ENCODE measurements at places on chromosomes 16 and 17. TPM values are rescaled to one million over a fixed set of nuclear protein-coding genes. Genes with fewer than 3 reads are reported as not detected.

The ADAP2 gene
- total RNA-seq = 1.2 TPM

The FMNL1 gene
- total RNA-seq = 295 TPM

The KRTAP1-1 gene
- not detected for total RNA-seq

The MYL4 gene
- not detected for total RNA-seq

The B4GALNT2 gene
- total RNA-seq = 0.02 TPM

The TBC1D28 gene
- not detected for total RNA-seq

The TBX2 gene
- total RNA-seq = not detected

The ARMC7 gene
- 7.7 TPM for total RNA-seq

The TENT4B gene
- total RNA-seq = 19.3 TPM

The CX3CL1 gene
- total RNA-seq = not detected

The CEP112 gene
- 2.2 TPM for total RNA-seq

The HSD17B1 gene
- 0.41 TPM for total RNA-seq

The PIK3R6 gene
- 0.96 TPM for total RNA-seq

The CCL5 gene
- 33.1 TPM for total RNA-seq

The SNAI3 gene
- 3.6 TPM for total RNA-seq

The C1QTNF8 gene
- not detected for total RNA-seq

The HAS3 gene
- 0.42 TPM for total RNA-seq

The CA4 gene
- total RNA-seq = not detected

The CLDN6 gene
- total RNA-seq = not detected

The DOC2A gene
- 0.69 TPM for total RNA-seq

The CDH1 gene
- total RNA-seq = 4.5 TPM

The TNFRSF17 gene
- total RNA-seq = not detected

The ELMO3 gene
- total RNA-seq = 3.0 TPM

The HBA1 gene
- total RNA-seq = not detected

The TEX14 gene
- total RNA-seq = 0.21 TPM

The KRT27 gene
- total RNA-seq = not detected

The ABCC11 gene
- total RNA-seq = 0.35 TPM

The FAM20A gene
- total RNA-seq = not detected

The MGAT5B gene
- not detected for total RNA-seq

The PRDM7 gene
- total RNA-seq = not detected

The SLFN13 gene
- total RNA-seq = 22.5 TPM

The FSCN2 gene
- 0.23 TPM for total RNA-seq

The BCO1 gene
- not detected for total RNA-seq

The LRRC37A gene
- total RNA-seq = 0.85 TPM

The RPAIN gene
- 57.3 TPM for total RNA-seq

The CDH13 gene
- not detected for total RNA-seq

The CNGB1 gene
- not detected for total RNA-seq

The TP53I13 gene
- total RNA-seq = 37.7 TPM

The SPAG5 gene
- 142 TPM for total RNA-seq

The TSPAN10 gene
- total RNA-seq = 0.35 TPM

The TXNDC11 gene
- total RNA-seq = 27.3 TPM

The SSTR5 gene
- total RNA-seq = not detected

The C16orf92 gene
- total RNA-seq = not detected

The CMTM3 gene
- total RNA-seq = 59.7 TPM

The GLG1 gene
- 68.3 TPM for total RNA-seq

The SLC5A2 gene
- 0.11 TPM for total RNA-seq

The NUP88 gene
- 199 TPM for total RNA-seq

The DHX58 gene
- total RNA-seq = 31.1 TPM

The ZPBP2 gene
- total RNA-seq = 0.19 TPM

The CPNE2 gene
- 7.3 TPM for total RNA-seq

The GAST gene
- not detected for total RNA-seq

The SLC25A11 gene
- total RNA-seq = 77.9 TPM

The MYH13 gene
- not detected for total RNA-seq
